Non-pigmented ciliary epithelial cell (primary cell): ENCODE measurements at places on chromosomes 16 and 17.

GRCh38 chr16:56672761-56673536 lies 3.3 kb downstream of the MT1H start:
- DNase-seq, result no peak

GRCh38 chr17:77421630-77421972 lies 280.8 kb downstream of the SEC14L1 start:
- DNase-seq, result no peak

GRCh38 chr17:58317421-58318064 lies 11.1 kb downstream of the TSPOAP1 start:
- no peak for DNase-seq

- no peak for DNase-seq
Observed at GRCh38 chr16:84914273-84914672, 94.5 kb downstream of the CRISPLD2 start.

GRCh38 chr17:81579298-81579697 lies 27.1 kb upstream of the FAAP100 start:
- DNase-seq, result no peak

DNA sequence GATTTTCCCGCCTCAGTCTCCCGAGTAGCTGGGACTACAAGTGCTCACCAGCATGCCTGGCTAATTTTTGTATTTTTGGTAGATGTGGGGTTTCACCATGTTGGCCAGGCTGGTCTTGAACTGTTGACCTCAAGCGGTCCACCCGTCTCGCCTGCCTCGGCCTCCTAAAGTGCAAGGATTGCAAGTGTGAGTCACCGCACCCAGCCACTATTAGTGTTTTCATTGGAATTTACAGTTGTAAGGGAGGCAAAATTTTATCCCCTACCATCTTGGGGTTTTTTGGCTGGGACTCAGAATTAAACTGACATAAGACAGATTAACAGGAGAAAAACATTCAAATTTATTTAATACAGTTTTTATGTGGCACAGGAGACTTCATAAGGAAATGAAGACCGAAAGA lies 12.3 kb upstream of the MYCBPAP start:
- no peak for DNase-seq

GRCh38 chr17:61408151-61409041 lies 8.8 kb downstream of the TBX2 start:
- no peak for DNase-seq

DNA sequence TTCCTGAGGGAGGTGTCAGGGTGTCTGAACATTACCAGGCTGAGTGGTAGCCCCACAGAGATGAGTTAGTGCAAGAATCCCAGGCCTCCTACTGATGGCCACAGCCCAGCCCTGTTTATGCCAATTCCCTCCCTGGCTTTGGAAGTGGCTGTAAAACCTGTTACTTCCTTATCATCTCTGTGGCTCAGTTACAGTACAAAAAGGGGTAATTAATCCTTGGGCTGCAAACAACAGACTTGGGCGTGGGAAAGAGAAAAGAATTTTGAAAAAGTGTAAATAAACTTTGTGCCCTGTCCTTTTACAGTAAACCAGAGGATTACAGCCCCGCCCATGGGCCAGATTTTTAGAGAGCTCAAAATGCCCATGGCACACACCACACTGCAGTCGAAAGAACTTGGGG lies 73.1 kb upstream of the AXIN2 start:
- no peak for DNase-seq

DNA sequence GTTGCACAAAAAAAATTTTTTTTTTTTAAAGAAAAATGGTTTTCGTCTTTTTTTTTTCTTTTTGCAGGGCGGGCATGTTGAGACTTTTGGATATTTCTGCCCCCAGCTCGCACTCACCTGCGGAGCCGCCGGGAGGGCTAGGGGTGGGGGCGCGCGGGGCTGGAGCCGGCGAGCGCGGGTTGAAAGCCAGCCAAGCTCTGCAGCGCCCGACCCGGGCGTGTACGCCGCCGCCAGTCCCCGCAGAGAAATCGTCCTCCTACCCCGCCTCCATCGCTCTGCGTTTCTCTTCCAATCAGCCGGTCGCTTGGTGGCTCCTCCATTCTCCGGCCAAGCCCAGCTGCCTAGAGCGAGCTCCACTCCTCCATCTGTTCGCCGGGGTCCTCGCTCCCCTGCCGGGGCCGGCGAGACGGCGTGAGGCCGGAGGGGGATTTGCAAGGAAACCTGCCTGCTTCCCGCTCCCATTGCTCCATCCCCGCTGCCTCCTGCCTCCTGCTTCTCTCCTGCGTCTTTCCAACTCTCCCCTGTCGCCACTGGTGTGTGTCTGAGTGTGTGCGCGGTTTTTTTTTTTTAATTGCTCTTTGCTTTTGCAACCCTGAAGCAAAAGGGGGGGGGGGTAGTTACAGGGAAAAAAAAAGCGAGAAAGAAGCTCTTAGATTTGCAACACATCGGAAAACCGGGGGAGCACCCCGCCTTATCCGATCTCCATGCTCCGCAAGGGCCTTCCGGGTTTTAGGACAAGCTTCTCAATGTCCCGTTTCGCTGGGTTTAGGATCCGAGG lies 1.8 kb upstream of the UBTF start:
- DNase-seq, result no peak

GRCh38 chr17:57328109-57328882 lies 72.0 kb downstream of the MSI2 start:
- peak; percentile 5 for DNase-seq

DNA sequence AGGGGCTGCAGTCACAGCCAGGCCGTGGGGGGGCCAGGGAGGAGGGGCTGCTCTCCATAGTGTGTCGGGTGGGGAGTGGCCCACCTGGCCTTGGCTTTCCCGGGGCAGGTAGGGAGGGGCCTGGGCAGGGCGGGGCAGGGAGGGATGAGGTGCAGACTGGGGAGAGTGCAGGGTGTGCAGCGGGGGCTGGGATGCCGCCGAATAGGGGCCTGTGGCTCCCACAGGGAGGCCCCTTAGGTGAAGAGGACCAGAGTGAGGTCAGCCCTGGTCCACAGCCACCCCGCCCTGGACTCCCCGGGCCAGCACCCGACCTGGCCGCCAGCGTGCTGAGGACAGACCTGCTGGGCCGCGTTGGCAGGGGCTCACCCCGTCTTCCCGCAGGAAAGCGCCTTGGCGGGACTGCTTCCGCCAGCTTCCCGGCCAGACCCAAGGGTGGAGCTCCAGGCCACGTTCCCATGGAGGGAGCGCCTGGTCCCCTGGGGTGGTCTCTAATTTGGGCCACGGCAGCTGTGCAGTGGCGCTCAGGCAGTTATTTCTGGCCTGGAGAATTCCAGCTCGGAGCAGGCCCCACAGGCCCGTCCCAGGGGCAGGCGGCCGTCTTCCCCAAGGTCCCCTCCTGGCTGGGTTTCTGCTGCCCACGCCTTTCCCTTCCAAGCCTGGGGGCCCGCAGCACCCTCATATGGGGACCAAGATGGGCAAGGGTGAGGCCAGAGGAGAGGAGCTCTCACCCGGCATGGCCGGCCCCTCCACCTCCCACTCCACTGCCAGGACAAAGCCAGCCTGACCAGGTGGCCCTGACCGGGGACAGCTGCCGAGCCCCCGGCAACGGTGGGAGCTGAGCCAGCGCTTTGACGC lies 27.9 kb downstream of the CACNA1H start:
- DNase-seq, result no peak

DNA sequence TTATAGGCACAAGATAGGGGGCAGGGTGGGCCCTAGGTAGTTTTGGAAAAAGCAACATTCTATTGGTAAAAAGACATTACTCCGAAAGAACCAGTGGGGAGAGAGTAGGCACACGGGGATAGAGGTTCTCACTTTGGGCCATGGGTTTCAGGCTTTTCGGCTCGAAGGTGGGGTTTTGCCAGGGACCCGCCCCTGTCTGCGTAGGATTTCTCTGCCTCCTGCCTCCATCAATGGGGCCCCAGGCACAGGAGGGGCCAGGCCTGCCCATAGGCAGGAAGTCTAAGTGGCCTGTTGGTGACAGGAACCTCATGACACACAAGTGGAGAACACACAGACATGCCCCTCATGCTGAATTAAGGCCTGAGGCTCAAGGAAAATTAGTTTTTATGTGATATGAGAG lies 57.5 kb downstream of the RNF213 start:
- no peak for DNase-seq

DNA sequence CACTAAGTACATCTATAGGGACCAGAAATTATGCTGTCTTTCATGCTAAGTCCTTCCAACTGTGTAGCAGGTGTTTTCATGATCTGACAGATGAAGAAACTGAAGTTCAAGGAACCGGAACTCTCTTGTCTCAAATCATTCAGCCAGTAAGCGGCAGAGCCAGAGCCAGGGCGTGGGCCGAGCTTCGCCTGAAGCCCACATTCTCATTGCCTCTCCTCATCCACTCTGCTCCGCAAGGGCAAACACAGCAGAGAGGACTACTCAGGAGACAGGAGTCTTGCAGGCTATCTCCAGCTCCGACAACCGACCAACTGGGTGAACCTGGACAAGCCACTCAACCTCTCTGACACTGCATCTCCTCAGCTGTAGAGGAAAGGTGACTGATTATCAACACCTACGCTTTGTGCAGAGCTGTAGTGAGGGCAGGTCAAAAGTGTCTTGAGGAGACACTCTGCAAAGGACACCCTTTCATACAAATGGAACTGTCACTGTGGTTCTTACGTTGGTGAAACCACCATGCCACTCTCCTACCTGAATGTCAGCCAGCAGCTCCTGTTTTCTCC lies 72.9 kb downstream of the CYTH1 start:
- DNase-seq, result no peak

DNA sequence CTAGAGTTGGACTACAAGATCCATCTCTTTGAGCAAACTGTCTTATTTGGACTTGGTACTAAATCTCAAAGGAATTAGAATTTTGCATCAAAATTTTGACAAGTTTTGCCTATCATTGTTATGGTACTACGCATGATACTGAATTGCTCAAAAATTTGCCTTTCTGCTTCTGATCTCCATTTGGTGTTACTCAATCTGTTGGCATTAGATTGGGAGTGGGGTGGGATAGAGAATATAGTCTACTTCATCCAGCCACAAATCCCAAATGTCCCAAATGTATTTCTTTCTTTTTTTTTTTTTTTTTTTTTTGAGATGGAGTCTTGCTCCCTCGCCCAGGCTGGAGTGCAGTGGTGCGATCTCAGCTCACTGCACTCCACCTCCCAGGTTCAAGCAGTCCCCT lies 204.8 kb downstream of the TANC2 start:
- DNase-seq, result no peak

DNA sequence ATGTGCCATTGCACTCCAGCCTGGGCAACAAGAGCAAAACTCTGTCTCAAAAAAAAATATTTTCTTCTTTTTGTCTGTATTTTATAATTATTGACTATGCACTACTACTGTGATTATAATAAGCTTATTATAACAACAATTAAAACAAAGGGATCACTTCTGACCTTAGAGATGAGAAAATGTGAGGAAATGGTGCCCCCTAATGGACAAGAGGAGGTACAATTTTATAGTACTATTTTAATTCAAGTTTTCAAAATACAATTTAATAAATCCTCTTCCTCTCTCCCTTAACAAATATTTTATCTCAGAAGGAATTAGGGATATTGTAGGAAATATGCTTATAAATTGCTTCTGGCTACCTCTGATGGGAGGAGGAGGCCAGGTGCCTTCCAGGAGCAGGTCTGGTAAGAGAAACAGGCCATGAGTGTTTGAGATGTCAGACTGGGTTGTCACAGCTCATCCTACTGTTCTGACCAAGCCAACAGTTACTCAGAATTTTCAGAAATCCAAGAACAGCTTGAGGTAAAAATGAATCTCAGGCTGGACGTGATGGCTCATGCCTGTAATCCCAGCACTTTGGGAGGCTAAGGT lies 14.0 kb downstream of the VPS53 start:
- no peak for DNase-seq

- DNase-seq, result no peak
Observed at GRCh38 chr16:89401641-89402445, 88.5 kb downstream of the ANKRD11 start.

DNA sequence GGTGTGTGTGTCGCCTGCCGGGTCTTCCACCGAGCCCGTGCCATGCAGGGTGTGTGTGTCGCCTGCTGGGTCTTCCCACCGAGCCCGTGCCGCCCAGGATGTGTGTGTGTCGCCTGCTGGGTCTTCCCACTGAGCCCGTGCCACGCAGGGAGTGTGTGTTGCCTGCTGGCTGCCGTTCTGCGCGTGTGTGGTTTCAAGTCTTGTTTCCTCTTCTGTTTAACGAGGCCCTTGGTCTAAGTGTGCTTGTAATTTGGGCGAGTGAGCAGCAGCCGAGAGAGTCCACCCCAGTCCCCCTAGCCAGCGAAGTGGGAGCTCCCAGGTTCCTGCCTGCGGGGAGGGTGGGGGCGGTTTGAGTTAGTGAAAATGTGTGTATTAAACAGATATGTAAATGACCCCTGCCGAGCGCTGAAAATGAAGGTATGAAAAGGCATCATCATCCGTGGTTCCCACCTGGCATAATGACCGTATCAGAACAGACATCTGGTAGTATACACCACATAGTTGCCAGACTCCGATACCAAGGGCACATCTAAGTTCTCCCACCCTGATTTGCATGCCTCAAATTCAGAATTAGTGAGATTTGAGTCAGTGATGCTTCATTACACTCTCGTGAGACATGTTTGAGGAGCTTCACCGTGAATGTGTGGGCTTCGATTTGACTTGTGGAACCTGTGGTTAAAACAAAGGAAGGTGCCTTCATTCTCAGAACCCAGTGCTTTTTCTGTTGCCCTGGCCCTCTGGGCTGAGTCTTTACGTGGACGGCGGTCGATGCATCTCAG lies 114.5 kb upstream of the CHMP6 start:
- no peak for DNase-seq

DNA sequence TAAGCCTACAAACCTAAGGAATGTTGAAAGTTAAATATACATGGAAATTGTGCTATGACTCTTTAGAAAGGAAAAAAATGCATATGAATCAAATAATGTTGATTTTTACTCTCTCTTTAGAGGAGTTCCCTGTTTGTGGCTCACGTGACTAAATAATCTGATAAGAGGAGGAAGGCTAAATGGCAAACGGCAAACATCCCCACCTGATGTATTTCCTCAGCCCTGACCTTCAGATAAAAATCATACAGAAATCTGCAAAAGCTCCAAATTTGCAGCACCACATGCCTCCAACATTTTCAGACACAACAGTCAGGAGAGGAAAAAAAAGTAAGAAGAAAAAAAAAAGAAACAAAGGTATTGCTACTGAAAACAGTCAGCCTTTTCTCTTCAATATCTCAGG lies 423.0 kb upstream of the PSMD7 start:
- DNase-seq, result no peak

- no peak for DNase-seq
Observed at GRCh38 chr17:43014649-43015542, 7.3 kb downstream of the VAT1 start.

DNA sequence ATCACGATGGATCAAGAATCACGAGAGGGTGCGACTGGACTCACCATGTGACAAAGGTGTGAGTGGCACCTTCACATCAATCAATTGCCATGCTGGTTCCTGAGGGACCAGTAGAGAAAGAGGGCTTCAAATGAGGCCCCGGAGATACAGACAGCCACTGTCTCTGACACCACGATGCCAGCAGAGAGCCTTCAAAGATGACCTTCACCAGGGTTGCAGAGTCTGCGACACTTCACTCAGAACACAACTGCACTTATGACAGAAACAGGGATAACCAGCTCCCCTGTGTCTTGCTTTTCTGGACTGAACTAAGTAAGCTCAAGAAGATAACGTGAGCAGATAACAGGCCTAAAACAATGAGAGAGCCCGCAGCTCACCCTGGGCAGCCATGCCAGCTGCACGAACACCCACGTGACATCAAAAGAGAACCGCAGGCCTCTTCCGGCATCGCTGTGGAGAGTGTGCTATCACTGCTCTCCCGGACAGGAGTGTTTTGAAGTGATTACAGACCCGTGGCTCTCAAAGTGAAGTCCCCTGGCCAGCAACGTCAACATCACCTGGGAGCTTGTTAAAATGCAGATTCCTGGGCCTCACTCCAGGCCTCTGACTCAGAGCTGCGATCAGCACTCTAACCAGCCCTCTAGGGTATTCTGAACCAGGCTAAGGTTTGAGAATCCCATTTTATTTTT lies 36.4 kb downstream of the KLHDC4 start:
- DNase-seq, result no peak

GRCh38 chr16:7998789-7999453 lies 591.4 kb downstream of the TMEM114 start:
- no peak for DNase-seq
